Adrenal gland (tissue), 19 donors: ENCODE measurements at places on chromosomes 2 and 18. TPM values are rescaled to one million over a fixed set of nuclear protein-coding genes. Genes with fewer than 3 reads are reported as not detected.

MSTN gene
- 0.14 TPM for total RNA-seq

SCN1A gene
- total RNA-seq, result not detected

CHRNA1 gene
- total RNA-seq, result not detected

NBEAL1 gene
- 18.6 TPM for total RNA-seq

SERPINB4 gene
- not detected for total RNA-seq

PTPRN gene
- 0.39 TPM for total RNA-seq

ZNF804A gene
- total RNA-seq, result 0.26 TPM
